ENCODE measurements at places on chromosomes 11 and 22.

GRCh38 chr11:64268893-64269539 lies 15.4 kb downstream of the BAD start:
- peak; percentile 53 for DNase-seq

GRCh38 chr22:48268771-48269552 lies 1506.5 kb downstream of the TBC1D22A start:
- no peak for DNase-seq

GRCh38 chr22:45096256-45096907 lies 67.3 kb upstream of the NUP50 start:
- DNase-seq = peak; percentile 22

GRCh38 chr11:118260353-118260752 lies 3.7 kb downstream of the MPZL2 start:
- DNase-seq = no peak

DNA sequence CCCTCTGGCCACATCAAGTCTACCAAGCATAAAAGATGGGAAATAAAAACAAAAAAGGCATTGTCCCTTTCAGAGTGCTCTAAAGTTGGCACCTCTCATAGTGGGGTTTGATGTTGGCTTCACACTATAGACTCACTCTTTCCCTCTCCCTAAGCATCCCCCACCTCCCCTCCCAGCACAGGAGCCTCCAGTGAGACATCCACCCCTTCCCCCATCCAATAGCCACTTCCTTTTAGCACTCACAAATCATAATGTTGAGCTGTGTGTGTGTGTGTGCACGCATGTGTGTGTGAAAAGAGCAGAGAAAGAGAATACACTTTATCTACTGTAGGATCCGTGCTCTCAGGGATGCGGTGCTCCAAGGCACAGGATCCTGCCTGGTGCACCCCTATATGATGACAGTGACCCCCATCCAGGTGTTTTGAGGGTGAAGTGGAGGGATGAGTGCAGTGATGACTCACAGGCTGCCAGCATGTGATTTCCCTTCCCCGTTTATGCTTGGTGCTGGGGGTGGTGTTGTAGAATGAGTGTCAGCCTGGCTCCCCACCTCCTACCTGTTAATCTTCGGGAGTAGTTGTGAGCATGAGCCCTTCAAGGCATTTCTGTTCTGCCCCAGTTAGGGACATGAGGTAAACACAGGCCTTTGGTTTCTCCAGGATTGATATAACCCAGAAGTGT lies 235.2 kb upstream of the B3GAT1 start:
- DNase-seq = no peak

- DNase-seq = no peak
Observed at GRCh38 chr22:47382164-47382890, 619.9 kb downstream of the TBC1D22A start.

GRCh38 chr22:49826603-49827270 lies 936 bp downstream of the BRD1 start:
- DNase-seq = peak; percentile 25

DNA sequence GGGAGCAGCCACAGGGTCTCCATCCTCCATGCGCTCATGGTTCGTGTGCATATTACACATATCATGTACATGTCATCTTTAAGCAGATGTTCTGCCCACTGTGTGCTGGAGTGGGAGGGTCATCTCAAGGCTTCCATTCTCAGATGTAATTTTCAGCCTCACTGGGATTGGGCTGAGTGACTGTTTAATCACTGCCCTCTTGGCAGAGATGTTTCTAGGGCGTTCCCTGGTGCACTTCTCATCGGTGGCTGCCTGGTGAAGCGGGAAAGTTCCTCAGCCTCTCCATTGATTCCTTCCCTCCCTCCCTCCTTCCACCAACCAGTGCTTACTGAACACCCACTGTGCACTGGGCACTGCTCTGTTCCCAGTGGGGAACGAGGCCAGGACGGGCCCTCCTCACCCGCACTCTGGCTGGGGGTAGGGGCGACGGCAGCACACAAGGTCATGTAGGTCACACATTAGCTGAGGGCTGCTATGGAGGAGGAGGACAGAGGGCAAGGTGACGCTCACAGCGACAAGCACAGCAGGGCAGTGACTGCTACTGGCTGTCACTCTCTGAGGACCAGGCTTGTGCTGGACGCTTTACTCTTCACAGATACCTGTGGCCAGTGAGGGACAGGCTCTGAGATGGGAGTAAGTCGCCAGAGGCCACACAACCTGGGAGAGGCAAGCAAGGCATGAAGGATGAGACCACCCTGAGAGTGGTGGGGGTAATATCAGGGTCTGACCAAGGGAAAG lies 22.9 kb downstream of the GNAZ start:
- DNase-seq = no peak

GRCh38 chr22:45429981-45430775 lies 16.7 kb downstream of the RIBC2 start:
- DNase-seq = no peak

- no peak for DNase-seq
Observed at GRCh38 chr22:44099696-44100095, 75.6 kb downstream of the PARVB start.

GRCh38 chr11:74069146-74070046 lies 60.5 kb upstream of the UCP3 start:
- no peak for DNase-seq

DNA sequence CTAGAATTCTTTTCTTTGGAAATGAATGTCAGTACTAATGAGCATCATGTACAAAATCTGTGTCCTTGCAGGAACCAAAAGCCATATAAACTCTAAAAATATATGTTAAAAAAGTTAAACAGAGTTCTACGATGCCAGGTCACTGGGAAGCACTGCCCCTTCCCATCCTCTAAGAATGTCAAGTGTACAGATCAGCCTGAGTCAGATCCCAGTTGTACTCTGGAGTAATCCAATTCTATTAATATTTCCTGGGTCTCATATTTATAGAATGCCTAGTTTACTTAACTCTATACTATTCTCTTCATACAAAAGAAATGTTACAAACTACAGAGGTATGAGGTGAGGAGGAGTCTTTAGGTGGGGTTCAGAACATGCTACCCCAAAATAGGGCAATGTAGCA lies 460.1 kb downstream of the DLG2 start:
- DNase-seq = no peak

- DNase-seq = no peak
Observed at GRCh38 chr22:43007519-43008102, 7.3 kb downstream of the PACSIN2 start.

GRCh38 chr11:71236836-71237475 lies 15.4 kb downstream of the SHANK2 start:
- no peak for DNase-seq

- DNase-seq = peak; percentile 22
Observed at GRCh38 chr11:122852074-122852795, 13.9 kb downstream of the CRTAM start.

GRCh38 chr11:74102321-74102720 lies 68.5 kb downstream of the C2CD3 start:
- no peak for DNase-seq

DNA sequence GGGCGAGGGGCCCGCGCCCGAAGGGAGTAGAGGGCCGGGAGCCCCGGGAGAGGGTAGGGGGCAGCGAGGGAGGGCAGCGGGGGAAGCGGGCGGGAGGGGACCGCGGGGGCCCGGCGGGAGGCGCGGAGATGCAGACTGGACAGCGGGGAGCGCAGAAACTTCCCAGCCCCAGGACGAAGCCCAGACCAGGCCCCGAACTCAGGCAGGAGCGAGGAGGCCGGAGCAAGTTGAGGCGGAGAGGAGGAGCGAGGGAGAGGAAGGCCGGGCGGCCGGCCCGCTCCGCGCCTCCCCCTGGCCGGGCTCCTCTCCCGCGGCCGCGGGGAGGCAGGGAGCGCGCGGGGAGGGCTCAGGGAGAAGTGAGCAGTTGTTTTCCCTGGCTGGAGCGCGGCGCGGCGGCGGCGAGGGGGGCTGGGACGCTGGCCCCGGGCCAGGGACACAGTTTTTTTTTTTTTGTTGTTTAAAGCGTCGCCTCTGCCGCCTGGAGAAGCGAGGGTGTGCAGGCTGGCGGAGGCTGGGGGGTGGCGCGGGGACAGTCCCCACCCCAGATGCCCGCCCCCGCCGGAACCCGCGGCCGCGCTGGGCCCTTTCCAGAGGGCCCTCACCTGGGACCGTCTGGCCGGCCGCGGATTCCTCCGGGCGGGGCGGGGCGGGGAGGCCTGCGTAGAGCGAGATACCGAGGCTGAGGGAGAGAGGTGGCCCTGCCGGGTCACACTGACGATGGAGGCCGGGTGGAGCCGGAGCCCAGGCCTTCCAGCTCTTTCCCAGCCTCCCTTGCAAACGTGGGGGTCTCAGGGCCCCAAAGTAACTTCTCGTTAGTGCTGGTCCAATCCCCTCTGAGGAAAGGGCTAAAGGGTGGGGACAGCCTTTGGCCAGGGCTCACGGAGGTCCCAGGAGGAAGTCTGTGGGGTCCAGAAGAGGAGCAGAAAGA lies at the start of gene LTBP3:
Gene LTBP3, minus strand, starts transcription at position 358 of the 928 bp plus-strand sequence. CDS start 400 bp downstream, outside the sequence.
- peak; percentile 48 for DNase-seq

DNA sequence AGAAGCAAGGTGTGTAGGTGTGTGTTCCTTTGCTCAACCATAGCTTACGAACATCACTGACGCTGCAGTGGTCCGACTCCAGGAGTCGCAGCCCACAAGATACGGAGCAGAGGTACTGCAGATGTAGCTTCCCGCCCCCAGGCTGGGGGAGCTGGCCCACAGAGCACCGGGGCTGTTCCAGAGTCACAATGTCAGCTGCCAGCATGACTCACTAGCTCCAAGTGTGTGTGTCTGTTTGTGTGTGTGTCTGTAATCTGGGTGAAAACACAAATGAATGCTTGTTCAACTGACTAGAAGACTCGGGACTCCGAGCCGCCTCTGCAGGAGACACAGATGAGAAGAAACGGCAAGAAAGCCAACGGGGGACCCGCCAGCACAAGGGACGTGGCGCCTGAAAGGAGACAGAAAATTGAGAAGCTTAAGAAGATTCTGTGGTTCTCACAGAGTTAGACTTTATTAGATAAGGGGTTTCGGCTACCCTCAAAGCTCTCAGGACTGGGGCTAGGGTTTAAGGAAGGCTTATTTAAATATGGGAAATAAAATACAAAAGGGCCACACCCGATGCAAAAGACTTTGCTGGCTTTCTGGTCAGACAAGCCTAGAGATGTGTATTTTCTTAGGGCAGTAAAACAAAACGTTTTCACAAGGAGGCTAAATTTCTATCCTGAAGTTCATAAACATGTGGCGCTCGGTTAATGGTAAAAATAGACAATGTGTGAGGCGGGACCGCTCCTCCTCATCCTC lies 10.7 kb downstream of the VSIG10L2 start:
- DNase-seq = no peak

GRCh38 chr22:49019737-49020713 lies 807.6 kb downstream of the BRD1 start:
- DNase-seq = no peak

DNA sequence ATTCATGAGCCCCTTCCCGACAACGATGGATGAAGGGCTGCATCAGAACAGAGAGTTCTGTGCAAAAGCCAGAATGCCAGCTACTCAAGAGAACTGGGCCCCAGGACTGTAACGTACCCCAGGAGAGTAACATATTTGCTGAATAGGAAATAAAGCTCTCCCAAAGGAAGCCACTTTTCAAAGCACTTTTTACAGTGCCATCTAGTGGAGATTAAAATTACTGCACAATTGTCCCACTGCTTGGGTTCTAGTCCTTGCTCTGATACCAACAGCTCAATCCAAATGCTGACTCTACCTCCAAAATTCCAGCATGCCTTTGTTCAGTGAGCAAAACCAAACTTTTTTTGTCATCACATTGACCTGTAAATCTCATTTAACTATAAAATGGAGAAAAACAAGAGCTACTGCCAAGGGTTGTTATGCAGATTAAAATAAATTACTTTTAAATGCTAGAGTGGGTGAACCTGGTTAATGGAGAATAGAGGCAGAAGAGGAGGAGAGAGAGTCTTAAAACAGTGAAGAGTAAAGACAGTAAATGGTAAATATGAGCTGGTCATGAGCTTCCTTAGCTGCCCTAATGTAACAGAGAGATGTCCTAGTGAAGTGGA lies 87.6 kb upstream of the FSHB start:
- DNase-seq = no peak

- peak; percentile 13 for DNase-seq
Observed at GRCh38 chr11:9574622-9575259, 1.3 kb downstream of the WEE1 start.

GRCh38 chr22:35043252-35043933 lies 22.6 kb upstream of the ISX start:
- no peak for DNase-seq

GRCh38 chr11:7196396-7197146 lies 55.1 kb upstream of the SYT9 start:
- DNase-seq = no peak

DNA sequence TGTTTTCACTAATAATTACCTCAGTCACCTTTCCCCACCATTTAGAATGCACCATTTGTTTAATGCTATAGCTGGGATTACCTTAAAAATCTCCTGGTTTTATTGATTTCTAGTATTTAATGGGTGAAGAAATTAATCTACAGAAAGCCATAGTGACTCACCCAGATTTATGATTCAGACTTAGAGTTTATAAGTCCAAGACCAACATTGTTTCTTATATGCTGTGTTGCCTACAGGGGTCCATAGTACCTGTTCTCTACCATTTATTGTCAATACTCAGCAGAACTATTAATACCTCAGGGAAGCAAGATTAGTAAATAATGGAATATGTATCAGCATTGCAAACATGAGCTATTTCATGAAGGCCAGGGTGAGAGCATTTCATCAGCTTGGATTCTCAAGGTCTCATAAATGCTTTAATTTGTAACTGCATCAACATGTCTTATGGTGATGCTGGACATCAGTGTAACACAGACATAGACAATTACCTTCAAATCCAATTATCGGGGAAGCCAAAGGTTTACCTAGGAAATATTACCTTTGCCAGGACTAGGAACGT lies 8.0 kb upstream of the MS4A7 start:
- DNase-seq = no peak

DNA sequence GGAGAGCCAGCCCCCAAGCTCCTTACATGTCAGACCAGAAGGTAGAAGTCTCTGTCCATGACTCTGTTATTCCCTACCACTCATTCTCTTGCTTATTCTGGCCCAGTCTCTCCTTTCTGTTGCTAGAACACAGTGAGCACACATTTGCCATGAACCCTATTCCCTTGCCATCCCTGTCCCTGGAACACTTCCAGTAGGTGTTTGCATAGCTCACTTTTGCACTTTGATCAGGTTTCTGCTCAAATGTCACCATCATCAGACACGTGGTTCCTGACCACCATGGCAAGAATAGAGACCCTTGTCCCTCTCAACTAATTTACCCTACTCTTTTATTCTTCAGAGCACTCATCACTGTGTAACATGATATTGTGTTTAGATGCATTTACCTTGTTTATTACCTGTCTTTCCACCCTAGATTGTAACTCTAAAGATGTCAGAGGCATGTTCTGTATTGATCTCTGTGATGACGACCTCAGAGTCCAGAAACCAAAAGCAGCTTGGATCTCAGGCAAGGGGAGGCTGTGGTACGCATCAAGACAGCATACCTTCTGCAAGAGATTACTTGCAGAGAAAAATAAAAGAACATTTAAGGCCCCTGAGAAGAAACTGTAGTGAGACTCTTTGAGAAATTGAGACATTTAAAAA lies 606.4 kb downstream of the OPCML start:
- DNase-seq = no peak

- no peak for DNase-seq
Observed at GRCh38 chr22:42275176-42275575, 4.7 kb upstream of the TCF20 start.
